ENCODE measurements at places on chromosomes 6 and 20. TPM values are rescaled to one million over a fixed set of nuclear protein-coding genes. Genes with fewer than 3 reads are reported as not detected.

Gene NR2E1
- polyA plus RNA-seq, result not detected

Gene SLC16A10
- under 0.01 TPM for polyA plus RNA-seq

Gene SPATS1
- not detected for polyA plus RNA-seq

Gene GHRH
- not detected for polyA plus RNA-seq

Gene CABLES2
- polyA plus RNA-seq, result 3.6 TPM

Gene FAM50B
- polyA plus RNA-seq, result 2.5 TPM

Gene PAK5
- polyA plus RNA-seq, result 0.03 TPM

Gene TXLNB
- polyA plus RNA-seq, result 0.58 TPM

Gene GDAP1L1
- polyA plus RNA-seq, result 0.60 TPM

Data from sigmoid colon (tissue), 7 donors.